Renal cortical epithelial cell (primary cell): ENCODE measurements at places on chromosomes 3 and 15.

DNA sequence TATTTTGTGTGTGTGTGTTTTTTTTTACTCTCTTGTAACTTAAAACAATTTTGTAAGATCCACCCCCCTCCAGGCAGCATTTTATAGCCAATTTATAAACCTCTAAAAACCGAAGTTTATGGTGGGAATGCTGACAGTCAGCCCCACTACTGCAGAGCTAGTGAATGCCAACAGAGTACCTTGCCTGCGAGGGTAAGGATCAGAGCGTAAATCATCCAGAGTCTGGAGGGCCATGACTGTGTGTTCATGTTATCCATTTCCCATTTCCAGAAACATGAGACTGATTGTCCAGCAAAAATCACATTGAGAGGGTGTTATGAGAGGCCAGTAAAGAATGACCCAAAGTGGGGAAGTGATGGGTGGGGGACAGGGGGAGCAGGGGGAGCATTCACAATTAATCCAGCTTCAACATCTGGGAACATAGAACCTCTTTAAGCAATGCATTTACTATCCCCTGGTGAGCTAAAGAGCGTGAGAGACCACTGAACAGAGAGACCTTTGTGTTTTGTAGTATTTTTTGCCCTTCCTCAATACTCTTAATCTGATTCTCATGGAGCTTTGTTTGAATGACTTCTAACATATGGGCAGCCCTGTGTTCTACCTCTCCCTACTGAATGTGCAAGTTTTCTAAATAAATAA, 464.5 kb downstream of the RBMS3 start:
- no peak for DNase-seq

- no peak for DNase-seq
Measured at GRCh38 chr3:165784337-165784736, 52.9 kb downstream of the BCHE start.

- peak; percentile 96 for DNase-seq
Measured at GRCh38 chr15:41258750-41259471, 27.8 kb downstream of the CHP1 start.

DNA sequence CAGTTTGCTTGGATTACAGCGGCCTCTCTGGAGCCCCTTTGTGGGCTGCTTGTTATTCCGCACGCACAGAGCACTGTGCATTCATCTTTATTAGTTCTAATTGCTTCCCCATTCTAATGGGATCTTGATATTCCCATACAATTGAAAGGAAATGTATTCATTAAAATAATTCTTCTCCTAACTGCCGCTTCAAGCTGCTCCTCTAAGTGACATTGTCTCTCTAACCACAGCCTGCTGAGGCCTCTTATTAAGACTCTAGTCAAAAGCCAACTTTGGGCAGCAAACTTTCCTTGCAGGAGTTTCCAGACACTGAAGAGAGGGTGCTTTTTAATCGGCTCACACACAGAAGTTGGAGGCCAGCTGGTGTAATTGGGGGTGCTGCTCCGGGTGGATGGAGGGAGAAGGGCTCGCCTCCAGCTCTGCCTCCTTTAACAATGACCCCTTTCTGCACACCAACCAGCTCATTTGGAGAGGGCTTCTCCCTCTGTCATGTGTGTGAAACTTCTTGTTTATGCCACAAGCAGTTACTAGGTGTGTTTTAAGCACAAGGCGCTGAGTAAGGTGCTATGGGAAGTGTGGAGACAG, 5.6 kb upstream of the MAGEF1 start:
- no peak for DNase-seq

- no peak for DNase-seq
Measured at GRCh38 chr3:30082652-30083051, 523.7 kb upstream of the TGFBR2 start.

DNA sequence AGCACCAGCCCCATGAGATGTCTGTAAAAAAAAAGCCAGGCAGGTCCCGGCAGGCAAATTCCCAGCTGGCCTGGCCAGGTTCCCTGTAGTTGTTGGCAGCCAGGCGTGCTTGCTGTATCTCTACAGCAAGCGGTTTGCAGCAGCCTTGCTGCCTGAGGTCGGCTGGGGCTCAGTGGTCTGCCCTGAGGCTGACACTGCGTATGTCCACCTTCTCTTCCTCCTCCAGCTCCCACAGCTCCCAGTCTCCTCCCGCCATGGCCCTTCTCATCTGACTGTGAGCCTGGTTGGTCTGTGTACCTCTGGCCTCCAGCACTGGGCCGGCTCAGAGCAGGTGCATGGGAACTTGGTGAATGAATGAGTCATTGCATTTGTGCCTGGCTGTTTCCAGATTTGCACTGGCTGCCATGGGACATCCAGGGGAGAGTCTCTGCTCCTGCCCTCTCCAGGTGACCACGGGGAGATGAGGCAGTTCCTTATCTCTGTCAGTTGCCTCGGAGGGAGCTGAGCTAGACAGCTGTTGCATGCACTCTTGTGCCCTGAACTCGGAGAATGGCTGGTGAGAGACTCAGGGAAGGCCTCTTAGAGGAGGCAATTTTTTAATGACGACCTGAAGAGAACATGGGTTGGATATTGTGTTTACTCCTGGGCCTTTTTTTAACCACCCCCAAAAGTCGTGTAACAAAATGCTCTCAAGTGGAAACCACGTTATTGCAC, 43.0 kb downstream of the SPSB4 start:
- no peak for DNase-seq

GRCh38 chr3:5019411-5020241, 40.4 kb downstream of the BHLHE40 start:
- no peak for DNase-seq

GRCh38 chr15:39132954-39133600, 447.8 kb upstream of the THBS1 start:
- DNase-seq, result peak; percentile 96

- no peak for DNase-seq
Measured at GRCh38 chr15:53397041-53397616, 362.3 kb downstream of the WDR72 start.

- DNase-seq, result no peak
Measured at GRCh38 chr15:60565407-60565806, 86.5 kb upstream of the ICE2 start.

DNA sequence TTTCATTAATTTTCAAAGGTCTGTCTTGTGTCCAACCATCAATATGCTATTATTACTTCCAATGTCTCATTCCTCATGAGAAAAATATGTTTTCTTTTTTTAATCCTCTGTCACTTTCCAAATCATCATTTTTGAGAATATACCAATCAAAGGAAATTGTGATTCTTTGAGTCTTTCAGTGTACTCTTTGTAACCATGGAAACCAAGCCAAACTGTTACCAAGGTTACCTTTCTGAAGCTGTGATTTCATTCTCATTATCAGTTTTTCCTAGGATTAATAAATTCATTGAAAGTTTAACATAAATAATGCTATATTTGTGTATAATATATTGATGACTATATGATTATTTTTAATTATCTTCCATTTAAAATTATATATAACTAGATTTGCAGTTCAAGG, 16.6 kb upstream of the PLSCR5 start:
- DNase-seq, result no peak

- DNase-seq, result no peak
Measured at GRCh38 chr3:196202516-196202970, 8.7 kb downstream of the ZDHHC19 start.

DNA sequence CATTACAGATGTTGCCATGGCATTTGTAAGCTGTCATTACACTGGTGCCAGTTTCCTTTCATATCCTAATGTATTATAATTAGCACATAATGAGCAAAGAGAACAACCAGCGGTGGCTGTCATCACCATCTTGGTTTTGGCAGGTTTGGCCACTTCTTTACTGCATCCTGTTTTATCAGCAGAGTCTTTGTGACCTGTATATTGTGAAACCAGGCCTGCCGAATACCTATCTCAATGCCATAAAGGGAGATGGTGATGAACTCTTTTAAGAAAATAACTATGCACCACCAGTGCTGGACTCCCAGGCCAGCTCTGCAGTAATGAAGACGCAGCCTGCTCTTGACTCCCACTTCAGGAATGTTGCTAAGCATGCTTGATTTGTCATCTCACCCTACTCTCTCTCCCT, 458.1 kb upstream of the NR2F2 start:
- DNase-seq, result peak; percentile 84

- DNase-seq, result peak; percentile 71
Measured at GRCh38 chr3:71547249-71548198, 36.0 kb downstream of the FOXP1 start.

- DNase-seq, result no peak
Measured at GRCh38 chr3:3194861-3195260, 15.4 kb upstream of the CRBN start.

DNA sequence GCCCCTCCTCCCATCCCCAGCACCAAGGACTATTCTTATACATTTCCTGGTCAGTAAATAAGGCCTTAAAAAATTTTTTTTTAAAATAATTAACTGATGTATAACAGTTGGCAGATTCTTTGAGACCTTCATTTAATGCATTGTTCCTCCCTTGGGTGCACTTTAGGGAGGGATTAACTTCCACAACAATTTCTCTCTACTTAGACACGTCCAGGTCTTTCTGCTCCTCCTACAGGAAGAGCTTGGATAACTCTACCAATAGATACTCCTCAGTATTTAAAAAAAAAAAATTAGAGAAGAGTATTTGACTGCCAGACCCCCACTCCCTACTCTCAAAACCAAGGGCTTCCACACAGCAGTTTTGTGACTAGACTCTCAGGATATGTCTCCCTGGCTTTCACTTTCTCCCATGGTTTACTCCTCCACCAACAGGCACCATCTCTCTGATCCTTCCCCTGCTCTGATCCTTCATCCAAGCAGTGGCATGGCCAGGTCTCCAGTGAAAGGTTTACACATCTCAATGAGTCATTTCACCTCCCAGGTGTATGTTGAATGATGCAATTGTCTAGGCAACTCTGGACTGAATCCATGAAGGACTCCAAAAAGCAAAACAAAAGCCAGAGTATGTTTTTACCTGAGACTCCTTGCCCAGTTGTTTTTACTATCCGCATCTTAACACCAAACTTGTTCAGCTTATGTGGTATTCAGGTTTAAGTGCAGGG, 7.4 kb downstream of the ZIC4 start:
- DNase-seq, result no peak

GRCh38 chr3:152729906-152730305, 105.0 kb upstream of the P2RY1 start:
- DNase-seq, result no peak

DNA sequence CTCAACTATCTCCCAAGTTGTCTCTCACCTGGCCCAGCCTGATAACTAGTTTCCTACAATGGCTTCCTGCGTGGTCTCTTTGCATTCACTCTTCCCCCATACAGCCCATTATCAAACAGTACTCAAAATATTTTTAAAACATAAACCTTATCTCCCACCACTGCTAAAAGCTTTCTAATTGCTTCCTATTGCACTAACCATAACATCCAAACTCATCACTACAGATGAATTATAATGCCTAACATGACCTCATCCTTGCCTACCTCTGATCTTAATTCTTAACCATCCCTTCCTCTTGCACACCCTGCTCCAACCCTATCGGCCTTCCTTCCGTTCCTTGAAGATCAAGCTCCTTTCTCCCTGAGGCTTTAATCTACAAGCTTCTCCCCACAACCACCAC, 17.0 kb downstream of the ACAP2 start:
- no peak for DNase-seq

DNA sequence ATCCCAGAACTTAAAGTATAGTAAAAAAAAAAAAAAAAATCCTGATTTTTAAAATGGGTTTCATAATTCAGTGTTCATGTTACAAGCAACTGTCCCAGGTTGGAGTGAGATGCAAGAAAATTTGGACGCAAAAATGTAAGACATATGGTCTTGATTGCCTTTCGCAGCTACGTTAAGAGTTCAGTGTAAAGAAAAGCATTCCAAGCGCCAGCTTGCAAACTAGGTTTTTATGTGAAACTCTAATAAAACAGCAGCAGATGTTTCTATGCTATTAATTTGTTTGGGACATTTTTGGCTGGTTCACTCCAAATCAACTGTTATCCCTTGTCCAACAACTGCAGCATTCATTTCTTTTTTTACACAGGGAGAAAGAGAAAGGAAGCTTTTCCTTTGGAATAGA, 957.8 kb downstream of the ROBO1 start:
- no peak for DNase-seq

- DNase-seq, result peak; percentile 29
Measured at GRCh38 chr3:105553851-105554250, 187.1 kb downstream of the ALCAM start.

DNA sequence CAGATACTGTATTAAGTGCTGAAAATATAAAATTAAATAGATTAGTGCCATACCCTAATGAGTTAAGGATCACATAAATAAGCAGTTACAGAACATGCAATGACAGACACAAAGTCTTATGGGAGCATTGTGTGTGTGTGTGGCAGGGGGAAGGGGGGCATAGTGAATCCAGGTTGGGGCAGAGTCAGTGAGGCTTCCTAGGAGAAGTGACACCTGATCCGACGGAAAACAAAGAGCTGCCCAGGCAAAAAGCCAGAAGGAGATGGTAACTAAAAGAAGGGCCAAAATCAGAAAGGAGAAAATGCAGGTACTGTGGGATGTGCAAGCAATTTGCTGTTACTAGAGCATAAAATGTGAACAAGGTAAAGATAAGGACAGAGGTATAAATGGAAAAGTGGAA, 80.1 kb upstream of the CHRM5 start:
- DNase-seq, result no peak

- no peak for DNase-seq
Measured at GRCh38 chr3:115644391-115644790, 21.1 kb downstream of the GAP43 start.

DNA sequence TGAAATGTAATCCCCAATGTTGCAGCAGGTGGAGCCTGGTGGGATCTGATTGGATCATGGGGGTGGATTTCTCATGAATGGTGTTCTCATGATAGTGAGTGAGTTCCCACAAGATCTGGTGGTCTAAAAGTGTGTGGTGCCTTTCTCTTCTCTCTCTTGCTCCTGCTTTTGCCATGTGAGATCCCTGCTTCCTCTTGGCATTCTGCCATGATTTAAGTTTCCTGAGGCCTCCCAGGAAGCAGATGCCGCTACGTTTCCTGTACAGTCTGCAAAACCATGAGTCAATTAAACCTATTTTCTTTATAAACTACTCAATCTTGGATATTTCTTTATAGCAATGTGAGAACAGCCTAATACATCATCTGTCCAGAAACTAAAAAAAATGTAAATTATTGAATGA, 298.3 kb downstream of the MEX3B start:
- no peak for DNase-seq

GRCh38 chr3:185757176-185757575, 67.7 kb downstream of the IGF2BP2 start:
- peak; percentile 64 for DNase-seq

DNA sequence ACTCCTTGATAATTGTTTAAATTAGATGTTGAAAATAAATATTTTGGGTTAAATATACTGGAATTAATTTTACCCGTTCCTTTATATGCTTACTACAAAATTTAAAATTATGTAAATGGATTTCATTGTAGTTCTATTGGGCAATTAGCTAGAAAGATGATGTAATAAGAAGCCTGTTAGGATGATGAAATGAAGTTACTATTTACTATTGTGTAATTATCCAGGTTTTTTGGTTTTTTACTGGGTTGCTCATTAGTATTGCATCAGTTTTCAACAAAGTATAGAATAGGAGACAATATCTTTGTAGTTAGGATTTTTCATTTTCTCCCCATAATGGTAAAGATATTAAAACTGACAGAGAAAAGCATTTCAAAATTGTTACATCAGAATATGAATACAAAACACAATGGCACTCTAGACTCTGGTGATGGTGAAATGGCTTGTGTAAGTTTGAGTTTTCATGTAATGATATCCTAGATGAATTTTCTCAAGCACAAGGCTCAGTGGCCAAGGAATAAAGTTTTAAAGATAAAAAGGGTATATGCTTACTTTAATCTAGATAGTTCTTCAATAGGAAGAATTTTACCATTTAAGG, 222.0 kb downstream of the P3H2 start:
- DNase-seq, result peak; percentile 38

- DNase-seq, result no peak
Measured at GRCh38 chr3:134393074-134393473, 18.8 kb upstream of the AMOTL2 start.

GRCh38 chr3:38314764-38315487, 31.7 kb upstream of the XYLB start:
- no peak for DNase-seq
